Stimulated activated CD8-positive, alpha-beta memory T cell treated with anti-CD3 and anti-CD28 coated beads, Interleukin-4, amount 100 ng/mL, for 48 hours (primary cell): ENCODE measurements at places on chromosomes 5 and 9.

DNA sequence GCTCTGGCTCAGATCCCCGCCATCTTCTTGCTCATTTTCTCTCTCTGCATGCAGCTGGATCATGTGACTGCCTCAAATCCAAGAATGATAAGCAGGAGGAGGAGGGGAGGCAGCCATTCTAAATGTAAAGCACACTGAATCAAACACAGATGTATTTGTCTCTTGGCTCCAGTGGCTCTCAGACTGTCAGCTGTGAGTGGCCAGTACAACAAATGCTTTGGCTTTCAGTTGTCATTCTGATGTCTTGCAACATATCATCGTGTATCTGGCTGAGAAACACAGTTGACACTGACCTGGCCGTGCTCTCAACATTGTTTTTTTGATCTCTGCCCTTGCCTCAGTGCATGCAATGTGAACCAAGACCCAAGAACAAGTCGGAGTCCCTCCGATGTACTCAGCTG lies 233.1 kb downstream of the ADAMTSL1 start:
- no peak for DNase-seq

- DNase-seq, result no peak
These were observed 16.2 kb upstream of the ATP6V1G1 start for GRCh38 chr9:114571391-114571790.

DNA sequence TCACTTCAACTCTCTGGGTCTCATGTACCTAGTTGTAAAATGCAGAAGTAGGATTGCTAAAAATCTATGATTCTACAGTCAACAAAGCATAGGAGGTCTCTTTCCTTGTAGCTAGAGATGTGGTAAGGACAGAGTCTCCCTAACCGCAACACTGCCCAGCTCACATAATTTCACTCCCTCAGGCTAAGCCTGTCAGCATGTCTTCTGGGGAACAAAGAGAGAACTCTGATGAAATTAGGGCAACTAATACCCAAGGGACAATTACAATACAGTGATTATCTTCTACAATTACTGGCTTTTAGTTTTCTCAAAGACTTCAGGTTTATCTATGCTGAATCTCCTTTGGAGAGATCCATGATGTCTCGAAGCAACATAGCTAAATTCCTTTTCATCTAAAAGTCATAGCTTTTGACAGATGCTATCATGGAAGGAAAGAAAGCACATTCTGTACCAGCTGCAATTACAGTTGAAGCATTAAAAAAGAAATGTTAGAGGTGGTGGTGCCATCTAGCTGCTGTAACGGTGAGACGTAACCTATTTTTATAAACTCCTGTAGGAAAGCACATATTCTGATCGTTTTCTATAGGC lies 141.1 kb upstream of the TARS1 start:
- DNase-seq, result no peak

GRCh38 chr5:20832204-20833080 lies 844.4 kb upstream of the CDH18 start:
- no peak for DNase-seq

DNA sequence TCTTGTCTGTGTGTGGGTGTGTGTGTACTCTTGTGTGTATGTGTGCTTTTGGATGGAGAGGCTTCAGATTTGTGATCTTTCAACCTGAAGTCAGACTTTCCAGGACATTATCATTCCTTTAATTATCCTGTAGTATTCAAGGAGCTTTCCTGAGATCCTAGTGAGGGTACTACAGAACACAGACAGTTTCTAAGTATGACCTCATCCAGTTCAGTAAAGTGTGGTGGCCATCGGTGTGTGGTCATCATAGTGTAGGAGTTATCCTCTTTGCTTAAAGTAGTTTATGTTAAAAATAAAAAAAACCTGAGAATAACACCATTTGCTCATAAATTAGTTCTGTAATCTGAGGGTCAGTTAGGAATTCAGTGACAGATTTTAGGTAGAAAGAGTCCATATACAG lies 478.0 kb upstream of the ACTBL2 start:
- DNase-seq, result no peak

DNA sequence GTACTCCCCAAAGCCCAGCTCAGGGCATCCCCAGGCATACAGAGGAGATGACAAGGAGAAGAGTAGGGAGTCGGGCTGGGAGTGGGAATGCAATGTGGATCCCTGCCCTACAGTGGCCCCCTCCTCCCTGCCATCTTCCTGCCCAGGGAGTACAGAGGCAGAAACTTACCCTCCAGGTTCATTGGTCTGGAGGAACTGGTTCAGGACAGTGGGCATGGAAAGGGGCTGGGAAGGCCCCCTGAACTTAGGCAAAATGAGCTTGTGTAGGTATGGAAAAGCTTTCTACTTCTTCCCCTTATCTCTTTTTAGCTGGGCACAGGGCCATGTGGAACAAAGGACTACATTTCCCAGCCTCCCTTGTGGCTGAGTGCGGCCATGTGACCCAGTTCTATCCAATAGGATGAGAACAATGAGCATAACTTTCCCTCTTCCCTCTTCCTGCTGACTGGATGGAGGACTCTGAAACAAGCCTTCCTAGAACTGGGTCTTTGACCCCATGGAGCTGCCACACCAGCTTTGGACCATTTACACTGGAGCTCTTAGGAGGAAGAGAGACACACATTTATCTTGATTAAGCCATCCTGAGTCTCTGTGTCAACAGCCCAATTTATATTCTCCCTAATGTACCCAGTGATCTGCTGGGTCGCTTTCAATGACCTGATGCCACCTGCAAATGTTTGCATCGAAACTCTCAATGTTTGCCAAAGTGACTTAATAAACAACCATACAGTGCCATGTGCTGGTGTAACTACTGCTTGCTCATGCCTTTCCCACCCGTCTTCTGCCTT lies 25.0 kb upstream of the HMCN2 start:
- peak; percentile 56 for DNase-seq

- no peak for DNase-seq
These were observed 406.0 kb upstream of the GRIA1 start for GRCh38 chr5:153084511-153084910.

GRCh38 chr9:107276966-107277710 lies 5.9 kb upstream of the RAD23B start:
- DNase-seq, result no peak

DNA sequence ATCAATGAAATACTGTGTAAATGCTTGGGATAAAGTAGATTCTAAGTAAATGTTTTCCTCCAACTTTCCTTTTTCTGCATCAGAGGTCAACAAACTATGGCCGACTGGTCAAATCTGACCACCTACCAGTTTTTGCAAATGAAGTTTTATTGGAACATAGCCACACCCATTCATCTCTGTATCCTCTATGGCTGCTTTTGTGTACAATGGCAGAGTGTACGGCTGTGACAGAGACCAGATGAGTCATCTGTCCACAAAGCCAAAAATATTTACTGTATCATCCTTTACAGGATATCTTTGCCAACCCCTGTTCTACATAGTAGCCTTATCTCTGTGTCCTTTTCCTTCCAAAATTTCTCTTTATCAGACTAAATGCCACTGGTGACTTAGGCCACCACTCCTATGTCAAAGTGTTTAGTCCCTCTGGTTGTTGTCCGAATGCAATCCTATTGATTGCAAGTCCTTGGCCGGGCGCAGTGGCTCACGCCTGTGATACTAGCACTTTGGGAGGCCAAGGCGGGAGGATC lies 218.4 kb upstream of the KLF4 start:
- DNase-seq, result no peak

- DNase-seq, result no peak
These were observed 20.2 kb downstream of the NIPSNAP3B start for GRCh38 chr9:104784098-104784497.

GRCh38 chr5:54360089-54360488 lies 49.7 kb upstream of the ARL15 start:
- no peak for DNase-seq

DNA sequence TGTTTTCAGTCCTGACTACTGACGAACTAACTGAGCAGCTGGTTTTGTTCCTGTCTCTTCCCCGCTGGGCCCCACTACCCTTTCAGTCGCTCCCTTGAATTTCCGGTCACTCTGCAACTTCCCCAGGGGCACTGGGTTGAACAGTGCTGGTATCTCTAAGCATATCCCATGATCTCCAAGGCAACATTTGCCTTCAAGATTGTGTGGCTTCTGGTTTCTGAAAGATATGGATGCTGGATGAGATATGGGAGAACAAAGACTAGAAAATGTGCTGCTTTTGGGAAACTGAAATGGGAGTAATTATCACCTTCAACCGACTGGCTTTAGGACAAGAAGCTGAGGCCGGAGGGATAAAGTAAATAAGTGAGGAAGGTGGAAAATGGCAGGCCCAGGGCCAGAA lies 258.2 kb upstream of the PIK3R1 start:
- no peak for DNase-seq

DNA sequence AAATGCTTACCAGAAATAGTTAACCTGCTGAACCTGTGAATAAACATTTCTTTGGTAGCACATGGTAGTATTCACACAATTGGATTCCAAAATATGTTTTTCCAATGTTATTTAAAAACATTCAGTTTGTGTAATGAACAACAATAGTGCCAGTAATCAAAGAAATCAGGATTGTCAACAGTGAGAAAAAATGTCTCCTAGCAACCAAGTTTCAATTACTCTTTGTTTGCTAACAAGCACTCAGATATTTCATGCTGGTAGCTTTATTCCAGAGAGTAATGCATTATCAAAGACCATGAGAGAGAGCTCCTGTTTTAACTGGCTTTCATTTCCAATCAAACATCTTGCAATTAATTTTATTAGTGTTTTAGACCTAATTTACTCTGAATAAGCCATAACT lies 768.1 kb upstream of the GRAMD2B start:
- DNase-seq, result no peak

GRCh38 chr5:7518947-7519560 lies 123.1 kb downstream of the ADCY2 start:
- no peak for DNase-seq

DNA sequence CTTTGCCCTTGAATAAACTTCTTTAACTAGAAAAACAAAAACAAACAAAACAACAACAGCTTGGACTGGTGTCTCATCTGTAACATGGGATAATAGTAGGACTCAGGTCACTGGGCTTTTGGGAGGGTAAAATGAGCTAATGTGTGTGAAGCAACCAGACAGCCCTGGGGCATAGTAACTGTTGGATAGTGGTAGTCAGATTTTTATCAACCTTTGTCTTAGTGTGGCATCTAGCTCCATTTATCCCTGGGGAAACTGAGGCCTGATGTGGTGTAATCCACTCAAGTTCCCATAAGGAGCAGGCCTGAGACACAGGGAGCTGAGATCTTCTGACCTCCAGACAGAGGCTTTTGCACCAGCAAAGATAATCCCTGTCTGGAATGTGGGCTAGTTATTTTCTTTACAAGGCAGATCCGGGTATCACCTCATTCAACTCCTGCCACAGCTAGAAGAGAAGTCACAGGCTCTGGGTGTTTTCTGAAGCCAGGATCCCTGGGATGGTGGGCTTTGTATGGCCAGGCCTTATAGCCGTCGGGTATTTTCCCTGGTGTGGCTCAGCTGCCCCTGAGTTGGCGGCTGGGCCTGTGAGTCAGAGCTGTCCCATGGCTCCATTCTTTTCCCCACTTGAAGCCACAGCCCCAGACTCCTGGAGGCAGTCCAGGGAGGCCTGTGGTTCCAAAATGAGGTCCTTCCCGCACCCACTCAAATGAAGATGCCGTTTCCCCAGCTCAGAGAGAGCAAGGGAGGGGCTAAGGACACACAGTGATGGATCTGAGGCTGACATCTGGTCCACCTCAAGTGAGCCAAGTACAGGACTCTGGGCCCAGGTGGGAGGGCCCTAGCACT lies 26.1 kb upstream of the CSF1R start:
- no peak for DNase-seq

DNA sequence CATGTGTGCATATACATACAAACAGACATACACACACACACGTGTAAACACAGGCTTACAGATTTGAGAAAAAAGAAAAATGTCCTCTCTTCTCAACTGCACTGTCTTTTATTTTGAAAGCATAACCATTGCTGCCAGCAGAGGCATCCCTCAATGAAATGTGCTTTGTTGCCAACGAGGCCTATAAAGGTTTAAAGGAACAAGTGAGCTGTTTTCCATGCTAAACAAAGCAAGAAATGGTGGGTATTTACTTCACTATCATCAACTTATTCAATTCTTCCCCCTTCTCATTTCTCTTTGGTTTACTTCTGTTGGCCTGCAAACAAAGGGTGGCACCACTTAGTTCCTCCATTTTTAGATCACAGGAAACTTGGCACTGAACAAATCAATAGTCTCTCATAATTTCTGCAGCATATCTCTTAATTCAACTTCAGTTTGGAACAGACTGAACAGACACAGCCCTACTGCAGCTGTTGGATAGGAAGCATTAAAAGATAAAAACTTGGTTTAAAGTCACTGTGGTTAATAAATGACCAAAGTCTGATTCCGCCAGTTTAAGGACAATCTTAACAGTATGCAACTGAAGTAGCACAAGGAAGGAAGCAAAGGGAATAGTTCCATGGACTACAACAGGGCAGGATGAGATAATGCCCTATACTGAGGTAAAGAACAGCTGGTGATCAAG lies 21.7 kb downstream of the TTC33 start:
- no peak for DNase-seq

- no peak for DNase-seq
These were observed 459.3 kb upstream of the MEF2C start for GRCh38 chr5:89342106-89342876.

DNA sequence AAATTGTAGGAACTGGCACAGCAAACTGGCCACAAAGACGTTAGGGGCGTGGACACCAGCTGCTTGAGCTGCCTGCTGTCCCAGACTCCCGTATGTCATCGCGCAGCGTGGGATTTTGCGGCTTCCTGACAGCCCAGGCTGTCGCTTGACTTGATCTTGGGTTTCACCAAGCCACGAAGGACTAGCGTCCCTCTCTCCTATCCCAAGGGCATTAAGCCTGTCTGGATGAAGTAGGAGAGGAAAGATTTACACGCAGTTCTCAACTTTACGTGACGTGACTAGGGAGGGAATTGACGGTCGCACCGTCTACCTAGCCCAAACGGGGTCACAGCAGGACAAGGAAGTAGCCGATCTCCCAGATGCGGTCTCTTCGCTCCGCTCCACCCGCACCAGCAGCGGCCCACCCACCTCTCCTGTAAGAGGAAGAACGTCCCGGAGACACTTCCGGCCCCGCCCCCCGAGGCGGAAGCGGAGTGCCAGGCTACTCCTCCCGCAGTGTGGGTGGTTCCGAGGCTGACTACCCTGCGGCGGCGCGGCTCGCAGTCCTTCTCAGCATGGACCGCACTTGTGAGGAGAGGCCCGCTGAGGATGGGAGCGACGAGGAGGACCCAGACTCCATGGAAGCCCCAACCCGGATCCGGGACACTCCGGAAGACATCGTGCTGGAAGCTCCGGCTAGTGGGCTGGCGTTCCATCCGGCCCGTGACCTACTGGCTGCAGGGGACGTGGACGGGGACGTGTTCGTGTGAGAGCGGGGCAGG lies at the start of gene WDR55:
WDR55 (plus strand) TSS at position 546 of the 761 bp plus-strand sequence; CDS start at position 555, 9 bp downstream.
- peak; percentile 97 for DNase-seq

- DNase-seq, result no peak
These were observed 142.8 kb downstream of the PDZD2 start for GRCh38 chr5:31781772-31782171.

GRCh38 chr5:173018358-173018757 lies 34.8 kb downstream of the ATP6V0E1 start:
- DNase-seq, result no peak

- no peak for DNase-seq
These were observed 109.0 kb downstream of the VAV2 start for GRCh38 chr9:133882849-133883755.

GRCh38 chr5:65535529-65535987 lies 27.4 kb downstream of the CENPK start:
- no peak for DNase-seq
